Right forelimb (tissue), 1 donor: ENCODE measurements at places on chromosomes 11 and 22.

GRCh38 chr11:65468874-65469333 lies 29.9 kb upstream of the MALAT1 start:
- DNase-seq: no peak

DNA sequence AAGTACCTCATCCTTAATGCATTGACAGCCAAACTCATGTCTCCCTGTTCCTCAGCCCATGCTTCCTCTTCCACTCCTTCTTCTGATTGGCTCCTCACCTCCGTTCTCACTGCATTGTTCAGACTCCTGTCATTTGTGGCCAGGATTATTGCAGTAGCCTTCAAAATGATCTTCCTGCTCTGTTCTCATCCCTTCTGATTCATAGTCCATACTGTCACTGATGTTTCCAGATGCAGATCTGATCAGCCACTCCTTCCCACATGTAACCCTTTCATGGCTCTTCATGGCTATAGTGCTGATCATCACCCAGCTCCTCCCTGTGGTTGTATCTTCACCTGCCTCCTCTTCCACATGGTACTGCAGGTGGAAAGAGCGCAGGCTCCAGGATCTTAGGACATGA lies 71.7 kb downstream of the DEPDC5 start:
- DNase-seq: no peak

DNA sequence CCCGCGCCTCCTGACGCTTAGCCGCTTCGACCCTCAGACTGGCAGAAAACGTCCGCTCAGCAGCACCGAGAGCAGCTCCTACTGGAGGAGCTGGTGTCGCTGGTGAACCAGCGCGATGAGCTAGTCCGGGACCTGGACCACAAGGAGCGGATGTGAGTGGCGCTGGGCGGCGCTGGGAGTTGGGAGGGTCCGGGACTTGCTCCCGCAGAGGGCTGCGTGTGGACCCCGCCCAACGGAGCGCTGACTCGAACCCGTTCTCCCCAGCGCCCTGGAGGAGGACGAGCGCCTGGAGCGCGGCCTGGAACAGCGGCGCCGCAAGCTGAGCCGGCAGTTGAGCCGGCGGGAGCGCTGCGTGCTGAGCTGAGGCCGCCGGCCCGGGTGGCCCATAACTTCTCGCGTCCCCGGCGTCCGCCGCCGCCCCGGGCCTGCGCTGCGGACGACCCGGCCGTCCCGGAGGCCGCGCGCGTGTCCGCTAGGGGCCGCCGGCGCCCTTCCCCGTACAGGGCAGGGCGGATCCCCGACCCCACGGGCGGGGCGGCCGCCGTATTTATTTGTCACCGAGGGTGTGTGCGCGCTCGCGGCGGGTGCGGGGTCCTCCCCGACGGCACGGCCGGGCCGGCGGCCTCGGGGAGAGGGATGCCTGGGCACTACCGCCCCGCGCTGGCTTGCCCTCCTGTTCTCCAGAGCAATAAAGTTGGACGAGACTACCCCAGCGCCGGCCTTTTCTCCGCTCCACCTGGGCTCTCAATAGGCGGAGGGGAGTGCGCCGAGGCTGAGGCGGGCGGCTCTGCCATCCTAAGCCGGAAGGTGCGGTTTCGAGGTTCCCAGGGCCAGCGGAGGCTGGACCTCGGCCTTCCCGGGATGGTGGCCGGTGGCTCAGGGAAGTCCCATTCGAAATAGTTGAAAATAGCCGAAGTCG lies 3.4 kb downstream of the KCNK7 start:
- peak; percentile 68 for DNase-seq

DNA sequence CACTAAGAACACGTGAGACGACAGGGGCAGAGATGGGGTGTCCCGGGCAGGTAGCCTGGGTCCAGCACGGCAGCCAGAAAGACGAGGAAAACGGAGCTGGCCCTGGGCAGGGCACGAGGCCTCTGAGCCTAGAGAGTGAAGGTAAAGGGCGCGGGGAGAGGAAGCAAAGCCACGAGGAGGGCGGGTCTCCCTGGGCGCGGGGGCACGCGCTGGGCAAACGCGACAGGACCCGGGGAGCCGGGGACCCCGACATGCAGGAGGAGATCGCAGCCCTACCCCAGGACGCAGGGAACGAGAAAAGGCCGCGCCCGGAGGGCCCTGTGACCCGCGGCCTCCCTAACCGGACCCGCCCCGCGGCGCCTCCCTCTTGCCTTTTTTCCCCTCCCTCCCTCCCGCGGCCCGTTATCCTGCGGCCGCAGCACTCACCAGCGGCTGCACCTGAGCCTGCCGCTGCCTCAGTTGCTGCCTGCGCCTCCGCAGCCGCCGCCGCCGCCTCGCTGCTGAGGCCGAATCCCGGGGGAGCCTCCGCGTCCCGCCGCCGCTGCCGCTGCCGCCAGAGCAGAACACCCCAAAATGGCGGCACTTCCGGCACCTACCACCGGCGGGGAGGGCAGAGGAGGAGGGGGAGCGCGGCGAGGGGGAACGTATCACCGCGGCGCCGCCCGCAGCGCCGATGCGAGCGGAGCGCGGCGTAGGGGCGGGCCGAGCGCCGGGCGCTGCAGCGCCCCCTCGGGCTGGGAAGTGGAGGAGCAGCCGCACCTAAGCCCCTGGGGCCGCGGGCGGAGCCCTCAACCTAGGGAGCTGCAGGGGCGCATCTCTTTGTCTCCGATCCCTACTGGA lies at the start of gene CELF1:
TSS of gene CELF1 (minus strand) at position 567 of the 840 bp plus-strand sequence. CDS start 53,609 bp downstream, outside the sequence.
- peak; percentile 94 for DNase-seq

GRCh38 chr11:72815110-72815618 lies 953 bp downstream of the ATG16L2 start:
- DNase-seq: no peak

DNA sequence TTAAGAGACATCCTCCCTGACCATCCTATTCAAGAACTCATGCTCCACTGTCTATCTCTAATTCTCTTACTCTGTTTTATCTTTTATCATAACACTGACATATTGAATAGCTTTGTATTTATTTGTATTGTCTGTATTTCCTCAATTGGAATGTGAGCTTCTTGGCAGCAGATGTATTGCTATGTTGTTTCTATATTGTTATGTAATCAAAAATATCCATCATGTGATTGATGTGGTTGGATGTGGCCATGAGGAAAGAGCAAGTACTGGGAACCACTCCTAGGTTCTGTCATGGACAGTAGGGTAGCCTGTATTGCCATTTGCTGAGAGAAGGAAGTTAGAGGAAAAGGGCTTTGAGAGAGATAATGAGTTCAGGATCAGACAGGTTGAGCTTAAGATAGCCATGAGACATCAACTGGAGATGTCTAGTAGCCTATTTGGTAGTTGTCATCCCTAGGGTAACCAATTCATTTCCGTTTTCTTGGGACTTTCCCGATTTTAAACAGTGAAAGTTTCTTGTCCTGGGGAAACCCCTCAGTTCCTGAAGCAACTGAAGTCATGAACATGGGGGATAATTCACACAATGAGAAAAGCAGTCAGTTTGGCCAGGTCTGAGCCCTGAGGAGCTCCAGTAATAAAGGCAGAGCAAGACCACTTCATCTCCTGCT lies 404.5 kb downstream of the INSC start:
- DNase-seq: no peak

GRCh38 chr11:67274768-67275605 lies 8.7 kb downstream of the GRK2 start:
- DNase-seq: no peak

DNA sequence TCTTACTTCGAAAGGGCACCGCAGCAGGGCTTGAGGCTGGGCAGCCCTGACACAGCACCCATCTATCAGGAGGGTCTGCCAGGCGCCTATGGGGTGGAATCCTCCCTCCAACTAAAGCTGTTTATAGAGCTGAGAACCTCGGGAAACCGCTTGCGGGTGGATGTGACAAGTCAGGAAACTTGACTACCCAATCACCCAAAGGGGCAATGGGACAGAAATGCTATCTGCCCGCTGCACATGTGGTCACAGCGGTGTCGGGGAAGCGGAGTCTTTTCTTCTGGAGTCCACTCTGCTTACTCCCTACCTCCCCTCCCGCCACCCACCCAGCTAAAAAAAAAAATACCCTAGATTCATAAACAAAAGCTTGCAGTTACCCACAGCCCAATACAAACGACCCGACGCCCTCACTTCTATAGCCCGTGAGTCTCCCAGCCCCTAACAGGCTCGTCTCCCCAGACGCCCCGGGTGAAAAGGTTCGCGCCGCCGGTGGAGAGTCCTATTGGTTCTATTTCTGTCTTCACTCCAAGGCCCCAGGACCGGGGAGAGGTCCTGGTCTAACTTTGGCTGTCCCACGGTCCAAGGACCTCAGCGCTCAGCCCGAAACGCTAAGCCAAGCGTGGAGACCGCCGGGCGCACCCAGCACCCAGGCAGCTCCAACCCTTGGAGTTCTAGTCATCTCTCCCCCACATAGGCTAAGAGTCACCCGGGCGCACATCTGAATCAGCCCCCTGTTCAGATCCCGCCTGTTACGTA lies 1.4 kb downstream of the TRPC6 start:
- DNase-seq: no peak

DNA sequence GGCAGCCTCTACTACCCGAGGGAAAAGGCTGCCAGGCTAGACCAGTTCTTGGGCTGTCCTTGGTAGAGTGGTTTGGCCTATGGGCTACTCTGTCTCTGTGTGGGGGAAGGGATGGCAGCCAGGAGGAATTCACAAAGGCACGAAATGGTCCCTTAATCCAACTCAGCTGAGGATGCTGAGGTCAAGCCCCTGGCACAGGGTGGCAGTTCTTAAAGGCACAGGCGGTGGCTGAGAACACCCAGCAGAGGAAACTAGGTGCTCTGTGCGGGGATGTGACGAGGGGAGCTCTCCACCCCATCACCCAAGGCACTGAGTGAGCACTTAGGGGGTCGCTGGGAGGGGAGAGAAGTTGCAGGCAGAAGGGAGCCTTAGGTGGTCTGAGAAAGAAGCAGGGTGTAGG lies at the start of gene MFRP:
TSS of gene MFRP (minus strand) at position 101 of the 400 bp plus-strand sequence. CDS start 192 bp downstream, outside the sequence.
- DNase-seq: no peak

- no peak for DNase-seq
These were observed 56.6 kb upstream of the KIRREL3 start for GRCh38 chr11:127057126-127057525.

GRCh38 chr11:6022956-6023355 lies 7.6 kb downstream of the OR56A1 start:
- DNase-seq: no peak

DNA sequence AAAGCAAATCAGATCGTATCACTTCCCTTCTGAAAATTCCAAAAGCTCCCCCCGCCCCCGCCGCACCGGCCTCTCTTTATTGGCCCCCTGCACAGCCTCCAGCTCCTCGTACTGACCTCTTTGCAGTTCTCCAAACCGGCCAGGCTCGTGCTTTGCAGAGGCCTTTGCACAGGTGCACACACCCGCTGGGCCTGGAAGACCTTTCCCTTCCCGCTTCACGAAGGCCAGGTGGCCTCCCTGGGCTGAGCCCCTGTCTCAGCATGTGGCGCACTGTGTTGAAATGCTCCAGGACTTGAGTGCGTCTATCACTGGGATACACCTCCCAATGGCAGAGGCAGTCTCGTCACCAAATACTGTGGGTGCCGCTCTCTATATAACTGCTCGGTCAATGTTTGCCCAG lies 13.2 kb upstream of the ADA2 start:
- no peak for DNase-seq

- no peak for DNase-seq
These were observed 22.5 kb upstream of the EED start for GRCh38 chr11:86222081-86222480.

- DNase-seq: no peak
These were observed 14.0 kb upstream of the SMIM38 start for GRCh38 chr11:69141742-69142141.

DNA sequence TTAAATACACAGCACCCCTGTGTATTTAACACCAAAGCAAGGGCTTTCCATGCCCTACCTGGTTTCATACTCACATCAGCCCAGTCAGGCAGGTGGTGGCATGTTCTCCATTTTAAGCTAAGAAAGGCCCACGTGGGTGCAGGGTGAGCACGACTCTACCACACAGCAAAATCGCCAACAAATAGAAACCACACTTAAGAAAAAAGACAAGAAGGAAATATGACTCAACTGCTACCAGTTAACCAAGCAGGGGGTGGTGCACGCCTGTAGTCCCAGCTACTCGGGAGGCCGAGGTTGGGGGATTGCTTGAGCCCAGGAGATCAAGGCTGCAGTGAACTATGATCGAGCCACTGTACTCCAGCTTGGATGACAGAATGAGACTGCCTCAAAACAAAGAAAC lies 35.2 kb upstream of the TFIP11 start:
- DNase-seq: no peak

DNA sequence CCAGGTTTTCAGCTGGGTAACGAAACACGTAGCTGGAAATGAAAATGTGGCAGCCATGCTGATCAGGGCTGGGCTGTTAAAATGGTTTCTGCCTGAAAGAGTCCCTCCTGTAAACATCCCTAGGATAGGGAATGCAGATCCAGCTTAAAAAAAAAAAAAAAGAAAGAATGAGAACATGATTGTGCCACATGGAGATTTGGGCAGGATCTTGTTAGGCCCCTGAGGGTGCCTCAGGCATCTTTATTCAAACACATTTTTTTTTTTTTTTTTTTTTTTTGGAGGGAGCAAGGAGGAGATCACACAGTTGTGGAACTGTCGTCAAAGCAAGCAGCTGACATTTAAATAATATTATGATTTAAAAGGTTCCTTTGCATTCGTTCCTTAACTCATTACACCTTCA lies 900.3 kb downstream of the OPCML start:
- no peak for DNase-seq

- no peak for DNase-seq
These were observed 252.8 kb upstream of the CTSC start for GRCh38 chr11:88590361-88590760.

- no peak for DNase-seq
These were observed 787.7 kb downstream of the NTM start for GRCh38 chr11:132158091-132158490.

DNA sequence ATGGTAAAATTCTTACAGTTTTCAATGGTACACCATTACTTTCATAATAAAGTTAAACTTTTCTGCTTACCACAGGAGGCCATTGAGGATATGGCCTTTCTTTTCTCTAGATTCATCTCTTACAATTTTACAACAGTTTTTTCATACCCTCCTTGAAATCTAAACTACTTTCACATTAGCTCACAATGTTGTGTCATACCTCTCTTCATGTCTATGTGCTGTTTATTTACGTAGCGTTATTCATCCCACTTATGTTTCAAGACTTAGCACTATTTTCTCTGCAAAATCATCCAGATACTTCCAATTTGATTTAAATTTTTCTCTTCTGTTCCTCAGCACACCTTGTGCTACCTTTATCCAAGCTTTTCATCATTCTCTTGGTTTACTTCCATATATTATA lies 123.3 kb downstream of the METTL15 start:
- no peak for DNase-seq

DNA sequence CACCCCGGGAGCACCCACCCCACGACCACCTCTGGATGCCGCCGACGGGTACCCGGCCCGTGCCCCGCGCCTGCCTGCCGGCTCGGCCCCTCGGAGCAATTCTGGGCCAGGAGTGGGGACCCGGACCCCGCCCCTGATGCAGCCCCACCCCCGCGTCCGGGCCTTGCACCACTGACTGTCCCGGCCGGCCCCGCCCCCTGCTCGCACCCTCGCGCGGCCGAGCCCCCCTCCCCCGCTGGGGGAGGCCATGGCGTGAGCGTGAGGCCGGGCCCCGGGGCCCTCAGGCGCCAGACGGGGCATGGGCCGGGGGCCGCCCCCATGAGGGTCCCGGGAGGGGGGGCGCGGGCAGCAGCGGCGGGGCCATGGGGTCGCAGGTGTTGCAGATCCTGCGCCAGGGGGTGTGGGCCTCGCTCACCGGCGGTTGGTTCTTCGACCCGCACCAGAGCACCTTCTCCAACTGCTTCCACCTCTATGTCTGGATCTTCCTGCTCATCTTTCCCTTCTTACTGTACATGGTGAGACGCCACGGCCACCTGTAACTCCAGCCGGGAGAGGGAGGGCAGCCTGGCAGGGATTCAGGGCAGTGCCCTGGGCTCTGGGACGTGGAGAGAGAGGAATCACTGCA lies 486 bp downstream of the PCNX3 start:
- no peak for DNase-seq
